ENCODE measurements at places on chromosomes 12 and 14.
A peak's percentile ranks its signal among the peaks of the same experiment; 100 is the strongest.

DNA sequence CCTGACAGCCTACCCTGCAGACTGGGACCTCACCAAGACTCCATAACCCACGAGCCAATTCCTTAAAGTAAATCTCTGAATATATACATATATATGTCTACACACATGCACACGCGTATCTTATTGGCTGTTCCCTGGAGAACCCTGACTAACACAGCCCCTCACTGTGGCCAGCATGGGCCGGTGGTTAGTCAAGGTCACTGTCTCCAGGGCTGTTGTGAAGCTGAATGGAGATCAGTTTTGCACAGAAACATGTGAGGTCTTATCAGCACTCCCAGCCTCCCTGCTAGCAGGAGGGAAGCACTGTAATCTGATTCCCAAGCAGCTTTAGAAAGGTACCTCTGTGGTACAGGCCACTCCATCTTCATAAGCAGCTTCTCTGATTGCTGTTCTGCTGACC is 46.6 kb upstream of the PLEKHG6 start:
- DNase-seq: peak; percentile 64

DNA sequence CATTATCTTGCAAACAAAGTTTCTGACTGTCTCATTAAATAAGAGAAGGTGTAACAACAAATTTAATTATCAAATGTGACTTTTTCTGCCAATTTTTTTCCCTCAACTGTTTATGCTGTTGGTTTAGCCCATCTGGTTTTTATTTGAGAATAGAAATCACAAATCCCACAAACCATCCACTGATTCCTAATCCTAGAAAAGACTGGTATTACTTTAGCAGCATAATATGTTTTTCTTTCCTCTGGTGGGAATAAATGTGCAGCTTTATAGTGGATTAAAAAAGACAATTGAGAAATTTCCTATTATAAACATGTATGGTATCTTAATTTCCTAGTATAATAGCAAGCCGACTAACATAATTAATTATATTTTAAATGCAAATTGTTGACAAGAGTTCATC is 257.9 kb upstream of the FOXN3 start:
- DNase-seq: no peak

- no peak for DNase-seq
These were observed 67.3 kb upstream of the KCNH3 start for GRCh38 chr12:49471557-49471956.

- DNase-seq: peak; percentile 69
These were observed 981.8 kb downstream of the SLC16A7 start for GRCh38 chr12:60577607-60578006.

DNA sequence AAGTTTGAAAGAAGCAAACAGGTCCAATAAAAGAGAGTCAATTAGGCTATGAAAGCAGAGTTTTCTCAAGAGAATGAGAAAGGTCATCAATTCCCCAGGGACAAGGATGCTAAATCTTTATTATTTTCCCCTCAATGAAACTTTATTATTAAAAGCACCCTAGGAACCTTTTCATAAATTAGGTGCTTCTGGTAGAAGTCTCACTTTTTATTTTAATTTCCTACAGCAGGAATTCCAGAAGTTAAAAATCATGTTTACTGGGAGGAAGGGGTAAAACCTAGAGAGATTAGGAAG is 223.2 kb upstream of the SOX5 start:
- no peak for DNase-seq

DNA sequence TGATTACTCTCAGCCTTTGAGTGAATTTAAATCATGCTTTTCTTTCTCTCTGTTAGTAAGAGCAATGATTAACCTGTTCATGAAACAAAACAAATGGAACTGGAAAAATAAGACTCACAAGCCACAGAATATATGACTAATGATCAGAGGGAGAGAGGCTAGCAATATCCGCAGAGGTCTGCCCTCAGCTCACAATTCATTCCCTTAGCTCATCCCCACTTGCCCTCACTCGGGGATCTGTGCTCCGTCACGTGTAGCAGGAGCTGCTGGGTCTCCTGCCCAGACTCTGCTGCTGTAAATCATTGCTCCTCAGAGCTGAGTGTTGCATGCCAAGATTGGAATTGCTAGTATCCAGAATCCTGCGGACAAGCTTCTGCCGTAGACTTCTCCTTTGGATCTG is 53.1 kb upstream of the GNG2 start:
- no peak for DNase-seq

GRCh38 chr12:575129-575502 is 88.1 kb downstream of the NINJ2 start:
- no peak for DNase-seq

DNA sequence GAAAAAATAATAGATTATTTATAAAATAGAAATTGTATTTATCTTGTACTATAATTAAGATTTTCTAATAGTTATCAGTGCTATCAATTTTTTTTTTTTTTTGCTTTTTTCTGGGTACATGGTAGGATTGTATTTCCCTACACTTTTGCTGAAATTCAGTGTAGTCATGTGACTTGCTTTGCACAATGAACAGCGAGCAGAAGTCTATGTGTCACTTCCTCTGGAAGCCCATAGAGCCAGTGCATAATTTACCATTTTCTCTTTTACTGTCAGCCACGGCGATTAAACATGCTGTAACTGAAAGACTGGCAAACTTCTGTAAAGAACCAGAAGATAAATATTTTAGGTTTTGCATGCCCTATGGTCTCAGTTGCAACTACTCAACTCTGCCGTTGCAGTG is 80.8 kb upstream of the PPP1R12A start:
- no peak for DNase-seq

- DNase-seq: no peak
These were observed 207.1 kb downstream of the PIK3C2G start for GRCh38 chr12:18468246-18469075.

DNA sequence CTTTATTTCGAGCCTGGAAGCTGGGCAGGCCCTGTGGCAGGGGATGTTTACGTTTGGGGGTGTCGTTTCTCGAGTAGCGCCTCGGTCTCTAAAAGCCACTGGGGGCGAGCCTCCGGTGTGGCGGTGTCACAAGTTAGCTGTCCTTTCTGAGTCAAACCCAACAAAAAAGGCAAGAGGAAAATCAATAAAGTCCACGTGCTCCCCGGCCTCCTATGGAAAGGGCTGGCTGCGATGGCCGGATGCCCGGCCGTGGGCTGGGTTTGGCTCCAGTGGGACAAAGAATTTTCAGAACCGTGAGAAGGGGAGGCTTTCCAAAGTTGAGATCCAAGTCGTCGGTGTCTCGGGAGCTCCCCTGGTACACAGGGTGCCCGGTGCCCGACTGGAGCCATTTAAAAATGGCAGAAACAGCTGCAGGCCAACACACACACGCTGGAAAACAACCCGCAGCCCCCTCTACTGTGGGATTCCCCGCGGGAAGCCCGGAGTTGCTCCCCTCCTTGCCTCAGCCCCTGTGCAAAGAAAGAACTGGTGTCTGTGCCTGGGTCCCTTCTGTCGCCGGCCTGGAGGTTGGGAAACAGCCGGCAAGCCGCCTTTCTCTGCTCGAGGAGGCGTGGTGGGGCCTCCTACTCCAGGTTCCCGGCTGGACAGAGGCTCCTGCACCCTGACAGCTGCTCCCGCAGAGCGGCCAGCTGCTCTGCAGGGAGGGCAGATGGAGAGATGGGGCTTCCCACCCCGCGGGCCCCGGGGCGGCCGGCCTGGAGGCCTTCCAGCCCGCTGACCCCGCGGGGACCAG is 1.9 kb downstream of the BCL7A start:
- peak; percentile 79 for DNase-seq

DNA sequence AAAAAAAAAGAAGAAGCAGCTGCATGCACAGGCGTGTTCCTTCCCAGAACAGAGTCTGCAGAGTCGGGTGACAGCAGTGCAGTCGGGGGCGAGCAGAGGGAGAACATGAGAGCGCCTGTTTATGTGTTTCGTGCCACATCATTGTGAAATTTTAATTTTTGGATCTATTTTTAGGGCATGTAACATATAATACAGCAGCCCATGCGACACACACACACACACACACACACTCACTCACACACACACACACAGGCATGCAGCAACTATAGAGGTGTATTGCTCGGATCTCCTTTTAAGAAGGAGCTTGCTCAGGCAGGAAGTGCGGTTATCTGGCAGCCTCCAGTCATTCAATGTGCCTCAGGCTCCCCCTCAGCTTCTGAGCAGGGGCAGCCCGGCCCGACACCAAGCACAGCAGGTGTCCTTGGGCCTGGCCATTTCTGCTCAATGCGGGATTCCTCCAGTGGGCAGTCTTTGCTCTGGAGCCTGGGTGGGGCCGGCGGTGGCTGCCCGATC is 71.8 kb downstream of the ZNF664 start:
- DNase-seq: no peak

DNA sequence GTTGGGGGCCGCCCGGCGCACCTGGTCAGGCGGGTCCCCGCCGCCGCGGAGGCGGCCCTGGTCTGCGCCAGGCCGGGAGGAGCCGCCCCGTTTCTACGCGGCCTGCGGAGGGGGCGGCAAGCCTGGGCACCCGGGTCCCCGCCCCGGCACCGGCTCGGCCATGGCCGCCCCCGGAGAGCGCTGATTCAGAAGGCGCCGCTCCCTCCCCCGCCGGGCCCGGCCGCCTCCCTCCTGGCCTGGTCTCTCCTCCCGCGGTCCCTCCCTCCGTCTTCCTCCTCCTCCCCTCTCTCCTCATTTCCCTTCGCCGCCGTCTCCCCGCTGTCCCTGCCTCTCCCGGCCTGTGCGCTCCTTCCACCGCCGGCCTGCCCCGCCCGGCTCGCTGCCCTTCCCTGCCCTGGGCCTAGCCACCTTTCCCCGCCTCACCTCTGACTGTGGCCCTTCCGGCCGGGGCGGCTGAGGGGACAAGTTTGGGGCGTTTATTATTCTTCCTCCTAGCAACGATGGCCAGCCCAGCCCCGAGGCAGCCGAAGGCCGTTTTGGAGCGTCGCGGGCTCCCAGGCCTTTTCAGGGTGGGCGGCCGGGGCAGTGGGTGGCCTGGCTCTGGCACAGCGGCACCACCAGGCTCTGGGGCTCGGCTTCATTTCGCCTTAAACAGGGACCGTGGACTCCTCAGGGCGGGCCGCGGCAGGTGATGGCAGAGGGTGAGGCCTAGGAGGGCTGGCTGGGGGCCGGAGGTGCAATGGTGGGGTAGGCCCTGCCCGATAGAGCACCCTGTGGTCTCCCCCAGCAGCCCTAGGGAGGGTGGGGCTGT is 768 bp downstream of the CEP170B start:
- DNase-seq: peak; percentile 46

DNA sequence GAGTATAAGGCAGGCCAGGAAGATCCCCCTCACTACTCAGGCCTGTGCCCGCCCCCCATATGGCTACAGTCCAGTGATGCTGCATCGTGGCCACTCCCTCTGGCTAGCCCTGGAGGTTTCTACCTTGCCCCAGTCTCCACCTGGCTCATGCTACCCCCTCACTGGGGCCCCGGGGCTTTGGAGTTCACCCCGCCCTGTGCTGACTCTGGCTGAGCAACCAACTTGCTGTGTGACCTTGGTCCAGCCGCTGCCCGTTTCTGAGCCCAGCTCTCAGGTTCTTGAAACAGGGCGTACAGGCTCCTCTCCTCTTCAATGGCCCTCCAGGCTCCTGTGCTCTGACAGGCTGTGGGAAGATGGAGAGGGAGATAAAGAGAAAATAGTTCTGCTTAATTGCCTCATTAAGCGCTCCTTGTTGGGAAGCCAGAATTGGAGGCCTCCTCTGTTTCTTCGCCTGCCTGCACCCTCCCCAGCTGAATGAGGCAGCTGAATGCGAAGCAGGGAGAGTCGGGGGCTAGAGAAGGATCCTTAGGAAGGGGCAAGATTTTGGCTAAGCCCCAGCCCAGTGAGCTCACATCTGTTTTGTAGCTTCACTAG is 138.2 kb upstream of the NCOR2 start:
- DNase-seq: no peak

DNA sequence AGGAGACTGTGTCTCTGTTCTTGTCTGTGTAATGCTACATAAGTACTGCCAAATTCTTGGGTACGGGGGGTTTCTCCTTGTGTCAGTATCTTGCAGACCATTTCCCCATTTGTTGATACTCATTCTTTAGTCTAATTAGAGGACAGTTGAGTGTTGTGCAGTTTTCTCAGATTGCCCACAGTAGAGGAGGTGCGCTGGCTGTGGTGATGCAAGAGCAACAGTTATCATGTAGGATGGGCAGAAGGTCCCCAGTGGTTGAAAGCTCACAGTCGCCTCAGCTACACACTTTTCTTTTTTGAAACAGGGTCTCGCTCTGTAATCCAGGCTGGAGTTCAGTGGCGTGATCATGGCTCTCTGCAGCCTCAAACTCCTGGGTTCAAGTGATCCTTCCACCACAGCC is 37.8 kb upstream of the ATP2A2 start:
- DNase-seq: no peak

- no peak for DNase-seq
These were observed 283.9 kb downstream of the TMTC2 start for GRCh38 chr12:82970614-82971013.

DNA sequence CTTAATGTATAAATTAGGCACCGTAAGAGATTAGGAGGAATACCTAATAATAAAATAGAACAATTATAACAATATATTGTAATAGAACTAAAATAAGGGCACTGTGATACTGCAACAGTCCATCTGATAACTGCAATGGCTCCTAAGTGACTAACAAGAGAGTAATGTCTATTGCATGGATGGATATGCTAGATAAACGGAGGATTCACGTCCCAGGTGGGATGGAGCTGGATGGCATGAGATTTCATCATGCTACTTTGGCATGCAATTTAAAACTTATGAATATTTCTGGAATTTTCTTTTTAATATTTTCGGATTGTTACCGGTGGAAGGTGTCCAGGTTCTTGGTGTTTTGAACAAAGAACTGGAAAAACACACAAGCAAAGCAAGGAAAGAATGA is 2.2 kb upstream of the TMEM19 start:
- DNase-seq: no peak

- DNase-seq: no peak
These were observed 15.7 kb downstream of the SMCO2 start for GRCh38 chr12:27462151-27462694.

Measured in HuH-7 (cell line).